Inflammatory macrophage (primary cell): ENCODE measurements at places on chromosomes 2 and 18.

GRCh38 chr2:121722479-121722878 is 14.2 kb downstream of the NIFK start:
- no peak for DNase-seq

DNA sequence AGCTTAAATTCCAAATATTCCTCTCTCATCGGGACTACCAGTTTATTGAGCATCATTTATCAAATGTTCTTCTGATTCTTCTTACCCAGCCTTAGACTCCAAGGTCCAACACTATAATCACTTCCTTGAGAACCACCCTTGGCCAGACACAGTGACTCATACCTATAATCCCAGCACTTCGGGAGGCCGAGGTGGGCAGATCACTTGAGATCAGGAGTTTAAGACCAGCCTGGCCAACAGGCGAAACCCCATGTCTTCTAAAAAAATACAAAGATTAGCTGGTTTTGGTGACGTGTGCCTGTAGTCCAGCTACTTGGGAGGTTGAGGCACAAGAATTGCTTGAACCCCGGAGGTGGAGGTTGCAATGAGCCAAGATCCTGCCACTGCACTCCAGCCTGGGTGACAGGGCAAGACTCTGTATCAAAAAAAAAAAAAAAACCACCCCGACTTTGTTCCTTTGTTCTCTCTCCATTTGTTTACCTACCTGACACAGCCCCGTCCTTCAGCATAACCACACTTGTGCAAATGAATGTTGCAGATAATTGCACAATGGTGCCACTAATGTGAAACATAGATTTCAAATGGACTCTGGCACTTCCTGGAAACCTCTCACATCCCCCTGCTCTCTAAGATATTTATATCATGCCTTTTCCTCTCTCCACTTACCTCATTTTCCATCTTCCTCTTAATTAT is 38.9 kb upstream of the LPIN2 start:
- DNase-seq: peak; percentile 67

DNA sequence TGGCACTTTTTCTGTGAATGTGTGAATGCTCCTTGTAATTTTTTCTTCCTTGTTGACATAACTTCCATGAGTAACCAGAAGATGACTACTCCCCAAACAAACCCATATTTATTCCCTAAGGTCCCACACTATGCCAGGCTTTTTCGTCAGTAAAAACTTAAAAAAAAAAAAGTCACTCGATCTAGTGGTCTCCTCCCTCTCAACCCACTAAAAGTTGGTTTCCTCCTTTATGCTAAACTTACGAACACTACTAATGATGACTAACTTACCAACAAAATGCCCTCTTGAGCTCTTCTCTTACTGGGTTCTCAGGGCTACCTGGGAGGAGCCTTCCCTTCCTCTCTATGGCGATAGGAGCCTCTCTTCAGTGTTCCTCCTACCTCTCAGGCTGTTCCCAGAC is 18.2 kb downstream of the ACVR1 start:
- no peak for DNase-seq

- no peak for DNase-seq
Measured at GRCh38 chr2:62283147-62283546, 87.2 kb downstream of the B3GNT2 start.

GRCh38 chr2:16978301-16978700 is 312.7 kb upstream of the CYRIA start:
- no peak for DNase-seq

DNA sequence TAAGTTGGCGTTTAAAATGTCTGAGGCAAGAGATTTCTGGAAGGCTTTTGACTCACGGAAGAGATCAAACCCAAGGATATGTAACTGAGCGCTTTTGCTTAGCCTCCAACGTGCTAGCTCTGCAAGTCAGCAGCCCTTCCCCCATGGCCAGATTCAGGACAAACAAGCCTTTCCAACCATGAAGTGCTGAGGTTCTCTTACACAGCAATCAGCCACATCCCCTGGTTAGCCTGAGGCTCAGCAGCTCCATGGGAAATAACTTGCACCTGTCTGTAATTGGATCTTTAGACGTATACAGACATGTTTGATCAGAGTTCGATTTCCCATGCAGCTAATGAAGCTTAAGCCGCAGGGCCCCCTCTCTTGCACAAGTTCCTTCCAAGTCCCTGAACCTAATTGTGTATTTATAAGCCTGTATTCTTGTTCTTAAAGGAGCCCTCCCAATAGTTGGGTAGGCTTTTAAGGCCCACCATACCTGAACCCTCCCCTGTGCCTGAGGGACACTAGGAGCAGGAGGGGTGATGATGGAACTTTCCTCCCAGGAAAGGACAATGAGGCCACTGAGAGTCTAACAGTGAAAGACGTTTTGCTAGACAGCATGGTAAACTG is 2.1 kb upstream of the TMEM131 start:
- no peak for DNase-seq

- DNase-seq: no peak
Measured at GRCh38 chr2:8628866-8629209, 53.0 kb upstream of the ID2 start.

DNA sequence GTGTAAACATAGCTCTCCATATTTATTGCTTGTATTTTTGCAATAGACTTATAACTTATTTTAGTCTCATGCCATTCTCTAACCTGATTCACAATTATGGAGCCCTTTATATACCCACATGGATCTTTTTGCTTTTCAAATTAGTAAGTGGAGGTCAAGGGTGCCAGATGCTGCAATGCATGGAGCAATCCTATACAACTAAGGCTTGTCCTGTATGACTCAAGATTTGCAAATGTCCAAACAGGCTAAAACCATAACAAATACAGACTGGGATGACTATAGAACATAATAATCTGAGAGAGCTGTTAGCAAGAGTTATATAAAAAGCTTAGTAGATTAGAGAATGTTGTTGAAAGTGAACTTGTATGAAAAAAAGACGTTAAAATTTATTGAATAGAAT is 690.4 kb upstream of the NRXN1 start:
- no peak for DNase-seq

- DNase-seq: peak; percentile 87
Measured at GRCh38 chr2:96533292-96534073, 3.1 kb upstream of the ARID5A start.

GRCh38 chr2:47708801-47709499 is 74.0 kb upstream of the MSH6 start:
- no peak for DNase-seq

DNA sequence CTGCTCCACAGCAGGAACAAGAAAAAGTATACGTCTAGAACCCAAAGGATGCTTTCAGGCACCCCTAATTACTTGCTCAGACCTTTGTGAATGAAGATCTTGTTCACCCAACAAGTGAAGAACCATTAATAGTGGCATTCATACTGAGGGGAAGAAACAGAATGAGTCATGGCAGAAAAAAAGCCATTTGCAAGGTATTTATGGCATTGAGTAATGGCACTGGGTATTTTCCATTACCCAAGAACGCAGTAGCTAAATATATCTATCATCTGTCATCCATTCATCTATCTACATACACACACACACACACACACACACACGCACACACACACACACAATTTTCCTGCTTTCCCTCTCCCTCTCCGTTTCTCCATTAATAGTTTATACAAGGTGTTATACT is 56.4 kb upstream of the XIRP2 start:
- no peak for DNase-seq

DNA sequence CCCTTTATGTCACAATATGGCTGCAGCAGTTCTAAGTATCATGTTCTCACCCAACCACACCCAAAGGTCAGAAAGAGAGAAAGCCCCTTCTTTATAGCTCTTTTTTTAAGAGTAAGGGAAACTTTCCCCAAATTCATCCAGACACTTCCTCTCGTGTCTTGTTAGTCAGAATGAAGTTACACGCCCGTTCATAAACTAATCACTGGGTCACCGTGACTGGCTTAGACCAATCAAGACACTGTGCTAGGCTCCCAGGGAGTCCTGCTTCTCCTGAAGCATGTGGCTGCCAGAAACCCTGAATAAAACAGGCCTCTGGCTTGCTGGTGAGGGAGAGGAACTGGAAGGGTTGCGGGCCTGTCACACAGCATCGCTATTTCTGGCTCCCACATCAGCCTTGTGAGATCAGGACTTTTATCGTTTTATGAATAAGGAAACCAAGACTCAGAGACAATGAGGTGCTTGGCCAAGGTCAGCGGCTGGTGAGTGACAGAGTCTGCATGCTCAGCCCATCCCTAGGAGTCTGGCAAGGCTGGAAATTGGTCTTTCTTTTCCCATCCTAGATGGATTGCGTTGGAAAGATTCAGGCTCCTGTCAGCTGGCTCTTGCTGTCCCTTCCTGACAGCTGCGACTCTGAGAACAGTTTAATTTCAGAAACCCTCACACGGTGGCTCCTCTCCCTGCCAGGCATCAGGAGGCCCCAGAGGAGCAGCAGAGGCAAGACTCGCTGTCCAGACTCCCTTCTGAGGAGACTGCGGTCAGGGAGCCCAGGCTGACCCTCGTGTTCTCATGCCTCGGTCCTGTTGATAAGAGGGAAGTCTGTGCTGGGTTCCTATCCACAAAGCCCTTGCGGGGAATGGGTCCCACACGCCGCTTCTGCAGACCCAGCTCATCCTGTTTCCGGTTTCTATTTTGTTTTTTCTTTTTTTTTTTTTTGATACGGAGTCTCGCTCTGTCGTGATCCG is 104.5 kb upstream of the TAF1B start:
- DNase-seq: peak; percentile 77

DNA sequence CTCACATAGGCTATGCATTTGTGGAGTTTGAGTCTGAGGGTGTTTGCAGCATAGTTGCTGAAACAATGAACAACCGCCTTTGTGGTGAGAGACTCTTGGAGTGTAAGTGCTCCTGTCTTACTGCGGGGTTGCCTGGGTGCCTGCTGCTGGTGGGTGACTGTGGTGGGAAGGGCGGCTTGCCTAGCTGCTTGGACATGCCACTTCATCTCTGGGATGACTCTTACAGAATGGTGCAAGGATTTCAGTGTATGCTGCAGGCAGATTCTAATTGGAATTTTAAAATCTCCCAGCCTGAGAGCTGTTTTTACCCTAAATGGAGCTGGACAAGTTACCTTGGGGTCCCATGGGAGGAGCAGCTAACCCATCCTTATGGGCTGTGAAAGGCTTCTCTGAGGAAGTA is 50.1 kb downstream of the CYP27C1 start:
- peak; percentile 33 for DNase-seq

- DNase-seq: no peak
Measured at GRCh38 chr2:65711863-65712262, 279.5 kb upstream of the SPRED2 start.
